ENCODE measurements at places on chromosomes 6 and 20.

- peak; percentile 51 for DNase-seq
Observed at GRCh38 chr6:12324748-12325147, 34.6 kb downstream of the EDN1 start.

DNA sequence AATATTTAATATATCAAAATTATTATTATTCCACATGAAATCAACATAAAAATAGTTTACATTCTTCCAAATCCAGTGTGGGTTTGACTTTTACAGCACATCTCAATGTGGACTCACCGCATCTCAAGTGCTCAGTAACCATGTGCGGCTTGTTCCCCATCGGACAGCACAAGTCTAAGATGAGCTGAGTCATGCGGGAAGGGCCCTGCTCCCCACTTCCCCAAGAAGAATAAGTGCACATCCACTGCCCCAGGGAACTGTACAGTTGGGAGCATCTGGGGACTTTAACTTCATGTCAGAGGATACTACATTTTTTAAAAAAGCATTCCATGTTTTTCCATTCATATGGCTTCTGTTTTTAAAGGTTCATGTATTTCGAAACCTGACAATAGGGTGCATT lies 325.6 kb downstream of the BTBD3 start:
- DNase-seq: no peak

DNA sequence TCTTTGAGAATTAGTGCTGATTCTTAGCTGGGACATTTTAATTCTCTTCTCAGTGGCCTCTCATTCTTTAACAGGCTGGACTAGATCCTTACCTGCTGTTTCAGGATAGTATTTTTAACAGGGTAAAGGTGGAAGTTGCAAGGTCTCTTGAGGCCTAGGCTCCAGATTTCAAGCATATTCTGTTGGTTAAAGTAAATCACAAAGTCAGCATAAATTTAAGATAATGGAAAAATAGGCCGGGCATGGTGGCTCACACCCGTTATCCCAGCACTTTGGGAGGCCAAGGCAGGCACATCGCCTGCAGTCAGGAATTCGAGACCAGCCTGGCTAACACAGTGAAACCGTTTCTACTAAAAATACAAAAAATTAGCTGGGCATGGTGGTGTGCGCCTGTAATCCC lies 1149.0 kb downstream of the EPHA7 start:
- DNase-seq: no peak

DNA sequence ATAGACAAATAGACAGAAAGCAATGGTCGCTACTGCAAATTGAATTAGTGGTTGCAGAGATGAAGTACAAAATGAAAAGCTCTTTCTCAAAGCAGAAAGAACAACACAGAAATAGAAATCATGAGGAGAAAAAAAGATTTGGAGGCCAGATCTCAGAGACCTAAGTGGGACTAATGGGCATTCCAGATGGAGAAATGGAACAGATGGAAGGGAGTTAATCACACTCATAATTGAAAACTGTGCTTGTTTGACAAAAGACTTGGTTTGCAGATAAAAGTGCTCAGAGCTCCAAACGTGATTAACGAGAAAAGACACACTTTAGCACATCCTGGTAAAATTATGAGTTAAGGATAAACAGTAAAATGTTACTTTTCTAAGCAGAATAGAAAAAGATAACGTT lies 58.1 kb upstream of the SNRPB2 start:
- DNase-seq: no peak

GRCh38 chr20:37376324-37376723 lies 30.4 kb downstream of the SRC start:
- no peak for DNase-seq

GRCh38 chr6:132466952-132467351 lies 46.0 kb downstream of the STX7 start:
- no peak for DNase-seq

- DNase-seq: no peak
Observed at GRCh38 chr6:72418495-72418894, 203.4 kb upstream of the KCNQ5 start.

DNA sequence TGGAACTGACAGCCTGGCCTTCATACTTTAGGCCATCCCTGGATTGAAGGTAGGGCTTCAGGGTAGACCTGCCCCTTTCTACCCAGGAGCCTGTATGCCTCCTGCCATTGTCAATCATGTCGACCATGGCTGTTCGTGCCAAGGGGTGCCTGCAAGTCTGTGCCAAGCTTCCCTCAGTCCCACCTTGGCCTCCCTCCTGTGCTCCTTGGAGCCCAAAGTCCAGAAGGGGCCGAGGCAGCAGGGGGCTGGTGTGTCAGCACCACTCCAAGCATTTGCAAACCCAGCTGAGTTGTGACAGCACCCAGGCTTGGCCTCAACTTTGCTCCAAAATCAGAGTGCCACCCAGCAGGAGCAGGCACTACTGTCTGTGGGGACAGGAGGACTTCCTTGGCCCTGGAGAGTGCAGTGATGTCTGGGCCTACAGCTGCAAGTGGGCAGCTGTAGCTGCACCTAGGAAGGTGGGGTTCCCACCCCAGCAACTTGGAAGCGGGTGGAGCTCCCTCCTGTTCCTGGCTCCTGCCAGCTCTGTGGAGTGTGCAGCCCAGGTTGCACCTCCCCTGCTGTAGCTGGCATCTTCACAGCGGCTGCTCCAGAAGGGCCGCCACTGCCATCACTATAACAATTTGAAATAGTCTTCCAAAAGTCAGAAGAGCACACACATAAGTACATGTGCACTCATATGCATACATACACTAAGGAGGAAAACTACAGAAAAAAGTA lies 1719.3 kb downstream of the HACE1 start:
- no peak for DNase-seq

DNA sequence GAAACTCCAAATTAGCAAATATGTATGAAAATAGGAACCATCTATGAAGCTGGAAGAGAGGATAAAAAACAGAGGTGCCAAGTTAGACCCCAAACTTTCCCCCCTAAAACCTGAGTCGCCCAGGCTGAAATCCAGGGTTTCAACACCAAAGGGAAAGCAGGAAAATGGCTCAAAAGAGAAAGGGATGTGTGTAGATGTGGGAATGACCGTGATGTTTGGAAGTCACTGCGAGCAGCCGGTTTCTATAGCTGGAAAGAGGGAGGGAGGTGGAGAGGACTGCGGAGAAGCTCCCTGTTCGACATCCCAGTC lies 4.5 kb downstream of the RING1 start:
- DNase-seq: no peak

Data from H1 (cell line).